ENCODE measurements at places on chromosomes 3 and 15.

DNA sequence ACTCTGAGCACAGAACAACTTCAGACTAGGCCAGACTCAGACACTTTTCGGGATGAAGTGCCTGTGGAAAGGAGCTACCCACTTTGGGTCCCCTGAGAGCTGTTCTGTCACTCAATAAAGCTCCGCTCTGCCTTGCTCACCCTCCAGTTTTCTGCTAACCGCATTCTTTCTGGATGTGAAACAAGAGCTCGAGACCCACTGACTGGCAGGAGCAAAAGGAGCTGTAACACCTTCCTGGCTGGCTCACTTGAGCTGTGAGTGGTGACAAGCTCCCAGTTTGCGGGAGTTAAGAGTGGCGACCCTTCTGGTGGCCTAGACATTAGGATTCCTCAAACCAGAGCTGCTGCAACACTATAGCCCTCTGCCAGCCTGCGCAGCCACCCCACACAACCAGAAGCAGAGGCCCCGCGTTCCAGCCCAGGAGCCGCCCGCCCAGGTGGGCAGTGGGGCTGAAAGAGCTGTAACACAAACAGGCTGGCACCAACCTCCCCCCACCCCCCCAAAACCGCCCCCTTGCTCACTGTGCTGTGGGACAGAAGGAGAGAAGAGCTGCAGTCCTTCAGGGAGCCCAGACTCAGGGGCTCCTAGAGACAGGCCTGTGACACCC, 1178.1 kb upstream of the GBE1 start:
- DNase-seq = no peak

DNA sequence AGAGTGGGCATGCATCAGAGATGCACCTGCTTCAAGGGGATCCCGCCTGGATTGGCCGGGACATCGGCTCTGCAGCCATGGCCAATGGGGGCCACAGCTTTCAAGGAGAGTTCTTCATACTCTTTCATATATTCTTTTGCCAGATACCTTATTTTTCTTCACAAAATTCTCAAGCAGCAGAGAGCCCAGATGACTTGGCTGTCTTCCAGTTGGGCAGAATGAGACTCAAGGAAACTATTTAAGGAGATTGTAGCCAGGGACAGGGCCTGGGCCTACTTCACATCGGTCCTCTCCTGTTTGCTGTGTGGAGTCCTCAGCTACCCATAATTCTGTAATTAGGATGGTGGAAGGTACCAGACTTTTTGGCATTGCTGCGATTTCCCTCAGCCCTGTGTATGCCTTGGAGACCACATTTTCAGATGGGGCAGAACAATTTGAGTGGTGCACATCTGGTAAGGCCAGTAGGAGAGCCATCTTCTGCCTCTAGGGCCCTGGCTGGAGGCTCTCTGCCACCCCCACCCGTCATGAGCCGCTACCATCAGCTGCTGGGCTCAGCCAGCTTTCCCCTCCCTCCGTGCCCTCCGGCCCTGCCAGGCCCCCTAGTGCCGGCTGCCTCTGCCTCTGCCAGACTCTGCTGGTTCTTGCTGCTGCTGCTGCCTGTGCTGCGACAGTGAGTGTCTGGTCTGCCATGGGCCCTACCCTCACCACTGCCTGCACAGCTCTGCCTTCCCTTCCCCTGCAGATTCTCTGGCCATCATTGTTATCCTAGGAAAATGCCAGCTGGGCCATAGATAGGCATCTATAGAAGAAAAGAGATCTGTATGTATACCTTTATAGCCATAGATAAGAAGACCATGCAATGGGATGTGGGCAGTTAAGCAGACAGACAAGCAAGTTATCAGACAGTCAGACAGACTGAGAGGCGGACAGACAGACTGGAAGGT, 6.7 kb downstream of the PLIN1 start:
- peak; percentile 68 for DNase-seq

GRCh38 chr3:42092006-42092405, 849 bp downstream of the TRAK1 start:
- peak; percentile 41 for DNase-seq

DNA sequence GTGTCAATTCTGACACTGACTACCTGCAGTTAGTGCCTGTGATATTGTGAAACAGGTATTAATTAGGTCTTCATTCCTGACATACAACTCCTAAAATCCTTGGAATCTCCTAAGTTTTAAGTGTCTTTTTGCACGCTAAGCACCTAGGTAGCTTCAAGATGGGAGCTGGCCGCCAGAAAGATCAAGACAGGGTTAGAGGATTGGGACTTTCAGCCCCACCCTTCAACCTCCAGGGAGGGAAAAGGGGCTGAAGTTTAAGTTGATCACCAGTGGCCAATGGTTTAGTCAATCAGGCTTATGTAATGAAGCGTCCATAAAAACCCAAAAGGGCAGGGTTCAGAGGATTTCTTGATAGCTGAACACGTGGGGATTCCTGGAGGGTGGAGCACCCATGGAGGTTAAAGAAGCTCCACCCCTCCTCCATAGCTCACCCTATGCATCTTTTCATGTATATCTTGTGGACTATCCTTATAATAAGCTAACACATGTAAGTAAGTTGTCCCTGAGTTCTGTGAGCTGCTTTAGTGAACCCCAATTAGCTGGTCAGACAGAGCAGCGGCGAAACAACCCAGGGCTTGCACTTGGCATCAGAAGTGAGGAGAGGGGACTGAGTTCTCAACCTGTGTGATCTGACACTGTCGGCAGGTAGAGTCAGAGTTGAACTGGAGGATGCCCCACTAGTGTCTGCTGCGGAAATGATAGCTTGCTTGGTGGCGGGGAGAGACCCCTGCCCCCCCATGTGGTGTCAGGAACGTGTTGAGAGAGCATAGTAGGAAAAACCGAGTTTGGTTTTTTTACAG, 12.8 kb upstream of the SRP14 start:
- no peak for DNase-seq

DNA sequence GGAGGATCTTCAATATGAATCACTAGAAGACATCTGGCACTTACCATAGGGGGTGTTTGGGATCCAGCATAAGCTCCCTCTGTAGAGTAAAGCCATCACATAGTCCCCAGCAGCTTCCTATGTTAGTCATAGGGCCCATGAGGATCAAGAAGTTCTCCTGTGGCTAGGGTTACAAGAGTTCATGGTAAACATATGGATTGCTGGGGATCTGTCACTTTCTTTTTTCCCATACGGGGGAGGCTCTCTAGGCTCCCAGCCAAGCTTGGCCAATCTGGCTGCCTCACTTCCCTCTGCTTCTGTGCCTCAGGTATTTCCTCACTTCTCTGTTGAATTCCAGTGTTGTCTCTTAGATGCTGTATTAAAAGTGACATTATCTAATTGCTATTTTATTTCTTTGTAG, 597.9 kb downstream of the PDCD6IP start:
- no peak for DNase-seq

DNA sequence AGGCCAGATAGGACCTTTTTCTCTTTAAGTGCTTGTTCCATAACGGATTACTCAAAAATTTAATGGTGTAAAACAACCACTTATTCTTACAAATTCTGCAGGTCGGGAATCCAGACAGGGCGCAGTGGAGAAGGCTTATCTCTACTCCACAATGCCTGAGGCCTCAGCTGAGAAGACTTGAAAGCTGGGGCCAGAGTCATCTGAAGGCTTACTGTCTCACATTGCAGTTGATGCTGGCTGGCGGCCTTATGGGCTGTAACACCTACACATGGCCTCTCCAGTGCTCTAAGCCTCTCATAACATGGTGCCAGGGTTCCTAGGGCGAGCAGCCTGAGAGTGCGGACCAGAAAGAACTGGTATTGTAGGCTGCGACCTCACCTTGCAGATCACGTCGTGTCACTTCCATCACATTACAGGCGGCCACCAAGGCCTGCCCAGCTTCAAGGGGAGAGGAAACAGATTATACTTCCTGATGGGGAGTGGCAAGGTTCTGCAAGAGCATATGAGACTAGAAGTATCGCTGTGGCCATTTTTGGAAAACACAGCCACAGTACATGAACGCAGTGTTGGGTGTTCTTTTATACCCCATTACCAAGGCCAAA, 32.4 kb downstream of the CMTM7 start:
- no peak for DNase-seq

DNA sequence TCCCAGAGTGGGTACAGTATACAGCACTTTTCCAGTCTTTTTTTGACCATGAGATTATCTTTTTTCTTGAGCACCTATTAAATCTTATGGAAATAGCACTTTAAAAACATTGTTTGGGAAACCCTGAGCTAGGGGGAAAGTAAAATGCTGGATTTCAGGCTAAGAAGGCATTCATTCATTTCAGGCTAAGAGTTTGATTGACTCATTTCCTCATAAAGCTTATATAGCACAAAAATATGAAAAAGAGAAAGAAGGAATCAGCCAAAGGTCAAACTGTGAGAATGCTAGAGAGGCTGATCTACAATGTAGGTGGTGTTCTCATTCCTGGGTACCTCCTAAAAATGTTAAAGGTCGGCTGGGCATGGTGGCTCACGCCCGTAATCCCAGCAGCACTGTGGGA, 10.5 kb downstream of the TTC23 start:
- no peak for DNase-seq

DNA sequence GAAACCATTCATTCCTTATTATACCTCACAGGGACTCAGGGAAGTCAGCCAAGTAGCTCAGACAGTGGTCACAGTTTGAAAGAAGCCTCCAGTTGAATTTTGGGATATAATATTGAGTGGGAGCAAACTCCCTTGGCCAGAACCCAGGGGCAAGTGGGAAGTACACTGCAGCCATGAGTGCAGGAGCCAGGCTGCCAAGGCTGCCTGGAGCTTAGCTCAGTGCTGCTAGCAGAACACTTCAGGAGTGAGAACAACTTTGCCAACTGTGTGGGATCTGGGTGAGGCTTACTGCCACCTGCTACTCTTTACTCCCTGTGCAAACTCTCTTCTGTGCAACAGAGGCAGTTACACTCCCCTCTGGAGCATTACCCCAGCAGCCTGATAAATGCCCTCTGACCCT, 4.6 kb downstream of the OR5K3 start:
- DNase-seq = no peak

DNA sequence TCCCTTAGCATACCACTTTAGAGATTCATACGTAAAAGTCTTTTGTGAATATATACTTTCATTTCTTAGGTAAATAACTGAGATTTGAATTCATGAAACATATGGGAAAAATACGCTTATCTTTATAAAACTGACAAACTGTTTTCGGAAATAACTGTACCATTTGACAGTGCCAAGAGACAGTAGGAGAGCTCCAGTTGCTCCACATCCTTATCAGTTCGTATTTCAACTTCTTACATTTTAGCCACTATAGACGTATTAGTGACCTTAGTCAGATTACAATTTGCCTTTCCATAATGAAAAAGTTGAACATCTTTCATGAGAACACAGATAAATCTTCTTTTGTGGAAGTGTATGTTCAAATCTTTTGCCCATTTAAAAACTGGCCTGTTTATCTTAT, 133.5 kb downstream of the NR2E3 start:
- DNase-seq = no peak

DNA sequence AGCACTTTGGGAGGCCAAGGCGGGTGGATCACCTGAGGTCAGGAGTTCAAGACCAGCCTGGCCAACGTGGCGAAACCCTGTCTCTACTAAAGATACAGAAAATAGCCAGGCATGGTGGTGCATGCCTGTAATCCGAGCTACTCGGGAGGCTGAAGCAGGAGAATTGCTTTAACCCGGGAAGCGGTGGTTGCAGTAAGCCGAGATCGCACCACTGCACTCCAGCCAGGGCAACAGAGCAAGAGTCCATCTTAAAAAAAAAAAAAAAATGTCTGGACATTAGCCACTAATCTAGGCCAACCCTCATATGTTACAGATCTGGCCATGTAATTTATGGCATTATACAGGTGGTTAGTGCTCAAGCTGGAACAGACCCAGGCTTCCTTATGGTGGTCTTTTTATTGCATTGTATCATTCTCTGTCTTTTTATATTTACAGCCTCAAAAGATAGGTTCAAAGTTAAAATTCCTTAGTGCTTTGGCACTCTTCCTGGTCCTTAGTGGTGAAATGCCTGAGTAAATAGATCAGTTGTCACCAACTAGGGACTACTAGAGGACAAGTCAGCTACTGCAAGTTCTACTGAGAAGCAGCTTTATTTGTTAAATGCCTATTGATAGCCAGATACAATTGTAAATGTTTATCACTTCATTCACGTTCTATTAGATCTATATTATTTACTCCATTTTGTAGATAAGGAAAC, 16.0 kb downstream of the STARD9 start:
- peak; percentile 80 for DNase-seq

DNA sequence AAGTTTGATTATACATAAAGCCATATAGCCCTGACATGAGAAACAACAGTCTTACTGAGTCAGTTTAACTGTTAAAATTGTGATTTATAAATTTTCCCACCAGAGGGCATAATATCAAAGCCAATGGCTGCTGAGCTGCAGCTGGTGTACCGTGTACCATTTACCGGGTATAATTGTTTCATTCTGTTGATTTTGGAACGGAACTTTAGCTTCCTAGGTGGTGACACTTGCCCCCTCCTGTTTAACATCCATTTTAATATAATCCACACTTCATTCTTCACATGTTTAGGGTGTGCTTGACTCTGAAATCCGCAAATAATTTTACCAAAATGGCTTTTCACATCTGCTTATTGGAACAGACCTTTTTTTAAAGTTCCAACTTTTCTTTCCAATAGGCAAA, 72.8 kb downstream of the SLC9A9 start:
- peak; percentile 45 for DNase-seq

DNA sequence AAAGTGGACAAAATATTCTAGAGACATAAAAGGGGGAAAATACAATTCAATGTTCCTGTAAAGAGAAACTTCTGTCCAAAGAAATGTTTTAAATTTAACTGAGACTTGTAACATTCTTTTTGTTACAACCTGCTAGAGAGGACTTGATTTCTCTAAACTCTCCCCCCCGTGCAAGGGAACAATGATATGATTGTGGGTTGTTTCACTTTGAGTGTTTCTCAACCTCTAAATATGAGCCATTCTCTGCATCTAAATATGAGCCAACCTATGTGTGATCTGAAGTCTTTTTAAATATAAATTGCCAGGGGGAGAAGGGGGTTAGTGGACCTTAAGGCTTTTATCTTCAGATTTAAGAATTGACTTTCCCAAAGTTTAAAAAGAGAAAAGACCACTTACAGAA, 14.6 kb downstream of the ZNF860 start:
- DNase-seq = no peak

DNA sequence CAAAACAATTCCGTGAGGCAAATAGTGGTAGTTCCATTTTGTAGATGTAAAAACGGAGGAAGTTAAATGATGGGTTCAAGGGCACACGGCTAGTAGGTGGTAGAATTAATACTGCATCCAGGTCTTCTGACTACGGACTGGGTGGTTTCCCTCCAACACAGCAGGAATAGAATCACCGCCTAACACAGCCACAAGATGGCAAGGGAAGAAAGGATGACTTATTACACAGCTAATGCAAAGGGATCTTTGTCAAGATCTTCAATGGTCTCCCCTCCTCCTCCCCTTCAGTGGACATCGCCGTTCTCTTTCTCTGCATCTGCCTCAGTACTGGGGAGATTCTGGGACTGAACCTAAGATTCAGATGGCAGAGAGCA, 524 bp upstream of the TOPBP1 start:
- DNase-seq = peak; percentile 11
